ENCODE measurements at places on chromosomes 12 and 14.

DNA sequence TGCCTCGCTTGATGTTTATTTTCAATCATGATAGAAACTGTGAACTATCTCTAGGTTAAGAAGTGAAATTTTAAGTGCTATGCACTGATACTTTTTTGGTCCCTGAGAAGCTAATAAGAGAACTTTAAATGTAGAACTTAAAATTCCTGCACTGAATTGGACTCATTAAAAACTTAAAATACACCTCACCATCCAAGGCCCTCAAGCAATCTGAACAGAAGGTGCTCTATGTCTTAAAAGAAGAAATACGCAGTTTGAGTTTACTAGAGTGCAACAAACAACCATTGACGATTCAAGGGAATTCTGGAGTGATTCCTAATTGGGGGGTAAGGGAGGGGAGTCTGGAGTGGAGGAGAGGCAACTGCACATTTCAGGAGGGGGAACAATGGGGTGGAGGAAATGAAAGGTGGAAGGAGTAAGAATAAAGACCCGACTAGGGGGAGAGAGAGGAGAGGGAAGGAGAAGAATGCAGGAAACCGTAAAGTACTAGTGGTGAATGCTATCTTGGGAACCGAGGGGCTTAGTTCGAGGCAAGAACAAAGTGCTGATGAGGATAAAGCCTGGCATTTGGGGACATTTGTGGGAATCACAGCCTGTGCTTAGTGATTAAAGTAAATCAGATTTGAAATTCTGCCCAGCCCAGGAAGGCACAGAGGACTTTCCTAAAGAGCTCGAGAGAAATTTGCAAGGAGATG is 389.7 kb downstream of the AACS start:
- DNase-seq, result no peak

- DNase-seq, result no peak
Observed at GRCh38 chr14:32468955-32469354, 139.9 kb downstream of the AKAP6 start.

DNA sequence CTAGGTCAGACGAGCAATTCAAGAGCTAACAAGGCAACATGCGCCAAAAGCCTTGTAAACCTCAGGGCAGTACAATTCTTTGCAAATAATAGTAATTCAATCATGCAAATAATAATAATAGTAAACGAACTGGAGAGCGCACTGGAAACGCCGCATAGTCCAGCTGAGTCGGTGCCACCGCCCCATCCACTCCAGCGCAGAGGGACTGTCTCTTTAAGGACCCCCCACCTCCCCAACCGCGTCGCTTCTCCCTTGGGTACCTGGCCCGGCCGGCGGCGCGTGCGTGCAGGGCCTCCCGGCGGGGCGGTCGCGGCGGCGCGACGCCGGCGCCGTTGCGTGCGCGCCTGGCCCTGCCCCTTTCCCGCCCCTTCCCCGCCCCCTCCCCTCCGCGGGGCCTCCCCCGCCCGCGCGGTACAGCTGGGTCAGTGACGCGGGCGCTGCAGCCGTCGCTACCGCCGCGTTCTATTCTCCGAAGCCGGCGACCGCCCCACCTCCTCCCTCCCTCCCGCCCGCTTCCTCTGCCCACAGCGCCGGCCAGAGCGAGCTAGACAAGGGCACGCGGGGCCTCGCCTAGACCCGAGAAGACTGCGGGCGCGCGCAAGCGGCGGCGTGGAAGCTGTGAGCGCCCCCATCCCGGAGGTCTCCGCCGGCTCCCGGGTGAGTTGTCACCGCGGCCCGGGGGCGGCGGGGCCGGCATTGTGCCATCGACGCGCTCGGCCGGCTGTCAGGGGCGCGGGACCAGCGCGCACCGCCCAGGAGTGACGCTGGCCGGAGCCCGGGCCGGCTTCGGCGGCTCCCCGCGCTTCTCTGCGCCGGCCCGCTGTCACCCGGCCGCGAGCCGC is at the start of gene SUSD6:
SUSD6 (plus strand) TSS at position 425 of the 842 bp plus-strand sequence. CDS start 46,997 bp downstream, outside the sequence.
- peak; percentile 95 for DNase-seq

DNA sequence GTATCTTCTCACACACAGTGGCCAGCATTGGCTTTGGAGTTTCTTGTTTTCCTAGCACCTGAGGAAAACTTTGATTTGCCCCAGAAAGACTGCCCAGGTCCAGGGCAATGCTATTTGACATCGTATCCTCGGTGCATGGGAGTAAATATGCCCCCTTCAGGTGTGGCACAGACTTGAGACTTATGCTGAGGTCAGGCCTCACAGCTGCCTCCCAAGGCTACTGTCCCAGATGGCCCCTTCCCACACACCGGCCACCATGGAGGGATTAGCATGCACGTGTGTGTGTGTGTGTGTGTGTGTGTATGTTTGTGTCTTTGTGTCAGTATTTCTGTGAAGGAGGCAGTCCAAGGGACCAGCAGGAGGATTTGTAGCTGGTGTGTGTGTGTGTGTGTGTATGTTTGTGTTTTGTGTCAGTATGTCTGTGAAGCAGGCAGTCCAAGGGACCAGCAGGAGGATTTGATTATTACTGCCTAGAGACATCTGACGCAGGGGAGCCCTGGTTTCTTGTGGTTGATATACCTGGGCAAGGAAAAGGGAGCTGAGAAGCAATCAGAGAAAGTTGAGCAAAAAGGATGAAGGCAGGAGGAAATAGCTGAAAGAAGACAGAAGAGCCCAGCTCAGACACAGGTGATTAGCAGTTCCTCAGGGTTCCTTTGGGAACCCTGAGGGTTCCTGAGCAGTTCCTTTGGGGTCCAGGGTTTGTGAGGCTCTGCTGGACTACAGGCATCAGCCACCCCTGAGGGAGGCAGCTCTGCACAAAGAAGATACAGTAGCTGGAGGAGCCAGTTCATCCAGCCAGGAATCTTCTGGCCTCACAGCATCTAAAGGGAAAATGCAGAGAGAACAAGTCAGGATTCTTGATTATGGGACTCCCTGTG is 42.2 kb downstream of the COX16 start:
- DNase-seq, result no peak

DNA sequence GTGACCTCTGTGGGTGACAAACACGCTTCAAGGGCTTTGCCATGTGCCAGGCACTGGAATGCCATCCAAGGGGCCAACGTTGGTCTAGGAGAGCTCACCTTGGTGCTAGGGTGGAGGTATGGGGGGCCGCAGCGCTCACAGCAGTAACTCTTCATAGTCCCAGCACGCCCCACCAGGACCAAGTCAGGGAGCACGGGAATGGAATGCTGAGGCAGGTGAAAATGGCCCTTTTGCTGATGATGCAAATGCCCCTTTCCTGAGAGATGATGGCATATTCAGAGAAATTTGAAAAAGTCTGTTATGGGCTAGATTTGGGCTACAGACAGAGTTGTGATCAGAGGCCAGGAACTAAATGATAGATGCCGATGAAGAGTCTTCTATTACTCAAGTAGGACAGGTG is 10.0 kb upstream of the FAM181A start:
- no peak for DNase-seq

DNA sequence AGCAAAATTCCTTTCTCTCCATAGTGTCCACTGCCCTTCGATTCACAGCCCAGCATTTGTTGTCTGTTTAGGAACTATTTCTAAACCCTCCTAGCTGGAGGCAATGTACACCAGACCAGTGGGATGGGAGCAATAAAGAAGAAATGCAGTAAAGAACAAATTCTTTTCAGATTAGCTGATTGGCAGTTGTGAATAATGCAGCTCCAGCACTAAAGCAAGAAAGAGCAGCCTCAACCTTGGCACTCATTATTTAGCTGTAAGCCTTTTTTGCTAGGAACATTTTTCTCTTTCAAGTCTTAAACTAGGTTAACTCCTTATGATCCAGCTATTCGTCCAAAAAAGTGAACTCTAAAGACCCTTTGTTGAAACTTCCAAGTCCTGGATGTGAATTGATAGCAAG is 580.5 kb upstream of the STXBP6 start:
- DNase-seq, result no peak

DNA sequence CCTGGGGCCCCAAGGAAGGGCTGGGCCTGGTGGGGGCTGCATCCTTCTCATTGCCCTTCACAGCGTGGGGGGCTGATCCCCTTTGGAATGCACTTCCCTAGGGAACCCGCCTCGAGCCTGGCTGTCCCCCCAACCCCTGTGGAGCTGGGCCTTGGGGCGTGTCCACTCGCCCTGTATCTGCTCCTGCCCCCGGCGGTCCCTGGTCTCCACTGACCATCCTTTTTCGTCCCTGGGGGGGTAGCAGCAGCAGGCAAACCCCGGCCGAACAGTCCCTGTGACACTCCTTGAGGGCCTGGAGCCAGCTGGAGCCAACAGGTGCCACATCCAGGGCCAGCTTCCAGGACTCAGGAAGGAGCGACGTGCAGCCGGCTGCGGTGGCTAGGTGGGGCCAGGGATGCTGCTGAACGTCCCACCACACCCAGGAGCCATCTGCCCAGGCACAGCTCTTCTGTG is 9.4 kb upstream of the GPR132 start:
- DNase-seq, result peak; percentile 42

- DNase-seq, result no peak
Observed at GRCh38 chr14:21525571-21525961, 580 bp downstream of the SALL2 start.

DNA sequence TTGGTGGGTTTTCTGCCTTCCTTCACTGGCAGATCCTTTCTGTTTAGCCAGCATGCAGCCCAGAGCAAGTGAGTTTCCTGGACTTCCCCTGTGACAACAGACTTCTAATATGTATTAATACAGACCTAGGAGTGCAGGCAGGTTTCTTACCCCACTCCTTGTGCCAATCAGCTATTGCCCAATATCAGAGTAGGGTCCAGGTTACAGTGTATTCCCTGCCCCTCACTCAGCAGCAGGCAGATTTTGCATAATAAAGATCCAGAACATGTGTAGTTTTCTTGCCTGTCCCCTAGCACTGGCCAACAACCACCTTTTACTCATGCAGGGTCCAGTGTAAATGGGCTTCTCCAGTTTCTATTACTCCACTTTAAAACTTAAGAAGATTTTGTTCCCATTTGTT is 4.7 kb upstream of the SMIM10L1 start:
- DNase-seq, result no peak

GRCh38 chr12:70456953-70457352 is 90.9 kb downstream of the KCNMB4 start:
- no peak for DNase-seq

DNA sequence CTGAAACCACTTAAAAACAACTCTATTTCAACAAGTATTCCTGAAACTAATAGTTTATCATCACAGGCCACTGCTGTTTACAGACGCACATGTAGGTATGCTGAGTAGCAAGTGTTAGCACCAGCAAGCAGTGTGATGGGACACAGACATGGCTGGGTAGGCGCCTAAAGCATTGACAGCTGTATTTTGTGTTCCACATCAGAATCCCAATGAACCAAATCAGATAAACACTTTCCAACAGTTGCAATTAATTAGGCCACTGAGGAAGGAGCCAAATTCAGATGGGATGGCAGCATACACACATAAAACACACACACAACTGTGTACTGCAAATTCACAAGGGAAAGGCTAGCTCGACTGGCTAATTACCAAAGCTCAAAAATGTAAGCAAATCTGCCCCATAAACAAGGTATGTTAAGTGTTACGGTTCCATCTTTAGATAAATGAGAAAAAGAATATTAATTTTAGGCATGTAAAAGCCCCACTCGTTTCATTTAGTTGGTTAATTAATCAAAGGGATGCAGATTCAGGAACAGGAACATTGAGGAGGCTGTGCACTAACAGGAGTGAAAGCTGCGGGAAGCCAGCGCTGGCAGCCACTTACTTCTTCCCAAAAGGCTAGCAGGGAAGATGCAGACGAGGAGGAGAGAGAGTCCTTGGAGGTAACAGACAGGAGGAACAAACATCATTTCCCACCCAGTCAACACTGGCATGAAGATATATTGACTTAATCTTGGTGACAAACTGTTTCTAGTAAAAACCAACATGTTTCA is 33.4 kb downstream of the AMN start:
- DNase-seq, result no peak

- DNase-seq, result no peak
Observed at GRCh38 chr12:14952299-14952921, 9.0 kb downstream of the ARHGDIB start.

- no peak for DNase-seq
Observed at GRCh38 chr12:115953450-115953849, 324.0 kb downstream of the MED13L start.

DNA sequence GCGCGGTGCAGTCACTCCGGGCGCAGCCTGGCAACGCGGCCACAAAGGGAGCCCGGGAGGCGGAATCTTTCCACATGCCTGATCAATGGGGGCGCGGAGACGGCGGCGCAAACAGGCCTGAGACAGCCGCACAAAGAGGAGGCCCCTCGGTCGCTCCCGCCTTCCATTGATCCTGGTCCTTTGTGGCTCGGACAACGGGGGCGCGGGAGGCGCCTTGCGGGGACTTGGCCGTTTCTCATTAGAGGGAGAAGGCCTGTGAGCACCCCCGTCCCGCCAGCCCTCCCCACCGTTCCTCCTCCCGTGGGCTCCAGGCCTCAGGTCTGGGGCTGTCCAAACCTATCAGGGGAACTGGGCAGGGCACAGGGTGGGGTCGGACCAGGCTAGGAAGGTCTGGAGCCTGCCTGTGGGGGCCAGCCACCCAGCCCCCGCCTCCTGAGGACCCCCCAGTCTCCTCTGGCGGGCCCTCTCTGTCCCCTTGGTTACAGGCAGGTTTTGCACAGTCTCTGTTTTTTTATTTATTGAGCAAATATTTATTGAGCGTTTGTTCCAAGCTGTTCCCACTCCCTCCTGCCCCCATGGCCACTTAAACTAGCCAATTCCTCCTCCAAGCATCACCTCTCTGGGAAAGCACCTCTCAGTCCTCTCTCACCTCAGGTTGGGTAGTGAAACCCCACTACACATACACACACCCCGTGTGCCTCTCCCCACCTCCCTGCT is 29.0 kb upstream of the MSI1 start:
- DNase-seq, result no peak

DNA sequence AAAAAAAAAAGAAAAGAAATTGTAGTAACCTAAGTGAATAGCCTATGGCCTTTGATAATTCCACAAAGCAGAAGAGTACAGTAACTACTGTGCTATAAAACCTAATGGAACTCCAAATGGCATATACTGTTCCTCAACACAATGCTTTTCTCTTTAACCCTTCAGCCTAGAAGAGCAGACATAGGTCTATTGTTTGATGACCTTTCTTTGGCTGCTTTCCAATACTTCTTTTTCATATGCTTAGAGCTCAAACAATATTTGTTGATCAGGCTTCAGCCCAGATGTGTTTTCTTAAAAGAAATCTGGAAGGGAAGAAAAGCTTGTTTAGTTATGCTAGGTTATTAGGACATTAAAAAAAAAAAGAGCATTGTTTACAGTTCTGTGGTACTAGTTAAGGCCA is 116.4 kb downstream of the NTN4 start:
- DNase-seq, result no peak

DNA sequence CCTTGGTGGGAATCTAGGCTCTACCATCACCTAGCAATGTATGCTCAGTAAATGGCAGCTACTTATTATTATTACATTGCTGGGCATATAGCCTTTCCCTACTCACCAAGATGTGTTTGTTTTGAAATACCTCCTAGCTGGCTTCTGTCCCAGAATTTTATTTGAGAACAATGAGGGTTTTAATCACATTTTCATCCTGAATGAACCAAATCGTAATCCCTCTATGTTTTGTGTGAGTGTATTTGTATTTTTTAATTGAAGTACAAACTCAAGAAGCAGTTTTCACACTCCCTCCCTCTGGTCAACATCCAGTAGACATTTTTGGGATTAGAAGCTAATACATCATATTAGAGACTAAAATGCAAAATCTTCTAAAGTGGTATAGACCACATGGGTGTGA is 7.6 kb downstream of the SLC7A8 start:
- DNase-seq, result no peak

Measured in right lobe of liver (tissue), 6 donors.